ENCODE measurements at places on chromosomes 1 and 21. TPM values are rescaled to one million over a fixed set of nuclear protein-coding genes. Genes with fewer than 3 reads are reported as not detected.

- DNase-seq = no peak
These were observed 9.1 kb downstream of the IBA57 start for GRCh38 chr1:228174482-228175315.

GRCh38 chr1:119139403-119139802 lies 1.1 kb downstream of the WARS2 start:
- DNase-seq = peak; percentile 8

DNA sequence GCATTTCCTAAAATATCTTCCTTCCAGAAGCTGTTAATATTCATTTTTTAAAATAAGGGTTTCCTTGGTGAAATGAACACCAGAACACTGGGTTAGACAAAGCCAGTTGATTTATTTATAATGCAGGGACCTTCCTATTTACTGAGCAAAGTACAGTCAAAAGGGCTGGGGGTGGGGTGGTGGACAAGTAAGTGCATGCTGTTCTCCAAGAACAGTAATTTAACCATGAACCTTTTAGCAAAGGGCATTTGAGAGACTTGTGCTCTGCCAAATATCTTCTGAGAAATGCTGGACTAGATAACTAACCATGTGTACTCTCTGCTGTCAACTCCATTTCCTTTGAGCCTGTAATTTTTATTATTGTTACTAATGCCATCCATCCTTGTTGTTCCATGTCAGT lies 100.2 kb downstream of the OMA1 start:
- DNase-seq = no peak

GRCh38 chr1:207885129-207886032 lies 25.5 kb downstream of the CD34 start:
- DNase-seq = peak; percentile 92

DNA sequence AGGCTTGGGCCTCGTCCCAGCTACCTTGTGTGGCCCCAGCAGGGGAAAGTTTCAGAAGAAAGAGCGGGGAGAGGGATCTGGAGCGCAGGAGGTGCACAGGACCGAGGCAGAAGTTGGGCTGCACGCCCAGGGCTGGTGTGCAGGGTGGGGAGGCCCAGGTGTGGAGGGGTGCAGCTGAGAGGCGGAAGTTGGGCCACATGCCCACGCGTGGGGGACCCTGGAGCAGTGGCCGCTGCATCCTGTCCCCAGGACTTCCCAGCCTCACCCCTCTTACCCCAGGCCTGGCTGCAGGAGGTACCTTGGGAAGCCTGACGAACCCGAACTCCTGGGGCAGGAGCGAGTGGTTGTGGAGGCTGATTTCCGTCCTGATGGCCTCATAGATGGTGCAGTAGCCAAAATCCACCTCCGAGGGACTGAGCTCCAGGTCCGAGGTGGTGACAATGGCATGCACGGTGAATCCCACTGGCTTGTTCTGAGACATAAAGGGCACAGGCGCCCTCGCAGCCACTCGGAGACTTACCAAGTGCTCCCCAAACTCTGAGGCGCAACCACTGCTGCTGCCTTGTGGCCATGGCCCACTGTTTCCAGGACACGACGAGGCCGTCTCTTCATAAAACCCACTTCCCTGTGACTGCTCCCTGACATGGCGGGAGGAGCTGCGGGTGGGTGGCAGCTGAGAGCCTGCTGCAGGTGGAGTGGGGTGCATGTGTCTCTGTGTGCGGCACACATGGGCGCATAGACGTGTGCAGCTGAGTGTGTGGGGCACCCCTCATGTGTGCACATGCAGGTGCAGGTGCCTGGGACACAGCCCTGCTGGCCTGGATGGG lies 20.4 kb upstream of the TMEM52 start:
- peak; percentile 2 for DNase-seq

DNA sequence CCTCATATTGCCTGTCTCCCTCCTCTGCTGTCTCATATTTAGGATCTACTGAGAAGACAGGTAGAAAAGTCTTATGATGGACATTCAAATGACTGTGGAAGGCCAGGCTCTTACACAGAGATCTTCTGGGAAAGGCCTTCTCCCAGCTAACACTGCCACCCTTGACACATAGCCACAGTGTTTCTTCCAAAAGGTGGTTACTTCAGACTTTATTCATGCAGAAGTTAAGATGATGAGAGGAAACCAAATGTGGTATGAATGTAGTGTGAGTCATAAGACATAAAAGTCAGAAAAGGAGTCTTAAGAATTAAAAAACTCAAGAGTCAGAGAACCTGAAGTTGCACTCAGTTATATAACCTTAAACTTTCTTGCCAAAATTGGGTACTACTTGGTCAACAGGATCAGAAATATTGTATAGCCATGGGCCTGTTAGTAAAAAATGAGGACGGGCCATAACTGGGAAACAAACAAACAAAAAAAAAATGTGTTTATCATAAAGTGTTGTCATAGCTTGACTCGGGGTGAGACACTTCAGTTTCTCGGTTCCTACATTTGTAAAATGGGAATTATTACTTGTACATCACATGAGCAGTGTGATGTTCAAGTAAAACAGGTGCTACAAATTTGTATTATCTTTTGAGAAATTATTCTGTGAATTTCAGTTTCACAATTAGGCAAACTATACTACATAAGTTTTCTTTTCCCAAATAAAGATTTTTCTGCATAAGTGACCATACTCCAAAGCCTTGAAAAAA lies 1.2 kb upstream of the DENND1B start:
- no peak for DNase-seq

GRCh38 chr1:25550683-25551310 lies 7.4 kb downstream of the LDLRAP1 start:
- DNase-seq = no peak

GRCh38 chr1:207983044-207983635 lies 72.2 kb upstream of the CD34 start:
- no peak for DNase-seq

- no peak for DNase-seq
These were observed 97.7 kb downstream of the TMEM53 start for GRCh38 chr1:44576456-44577150.

- no peak for DNase-seq
These were observed 17.2 kb downstream of the PODN start for GRCh38 chr1:53079251-53079650.

GRCh38 chr1:37851262-37851661 lies 8.1 kb downstream of the MTF1 start:
- no peak for DNase-seq

GRCh38 chr21:37240978-37241377 lies 26.2 kb downstream of the VPS26C start:
- no peak for DNase-seq

DNA sequence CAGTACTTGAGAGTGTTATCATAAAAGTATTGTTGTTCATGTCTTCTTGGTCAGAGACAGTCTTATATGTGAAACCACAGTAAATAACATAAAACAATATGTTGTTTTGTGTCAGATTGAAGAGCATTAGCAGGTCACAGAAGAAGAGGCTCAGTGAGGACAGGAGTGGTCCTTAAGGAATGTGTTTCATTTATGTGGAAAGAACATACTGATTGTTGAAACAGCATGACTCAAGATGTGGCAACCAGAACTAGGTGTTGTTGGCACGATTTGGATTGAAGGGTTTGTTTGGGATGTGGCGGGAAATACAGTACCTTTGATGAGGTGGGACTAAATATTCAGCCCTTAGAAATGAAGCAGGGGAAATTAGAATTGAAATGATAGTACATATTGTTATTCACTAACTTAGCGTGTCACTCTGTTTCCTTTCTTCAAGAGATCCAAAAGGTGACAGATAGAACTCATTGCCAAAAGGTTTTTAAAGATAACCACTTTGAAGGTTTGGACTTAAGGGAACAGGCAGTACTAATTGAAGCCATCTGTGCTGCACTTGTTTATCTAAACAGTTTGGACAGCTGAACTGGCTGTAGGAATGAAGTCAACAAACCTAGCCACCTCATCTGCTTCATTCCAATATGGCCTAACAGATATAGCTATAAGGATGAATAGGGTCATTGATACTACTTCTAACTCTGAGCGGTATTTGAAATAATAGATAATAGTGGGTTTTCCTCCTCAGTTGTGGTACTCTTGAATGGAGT lies 14.4 kb downstream of the RALGPS2 start:
- DNase-seq = no peak

DNA sequence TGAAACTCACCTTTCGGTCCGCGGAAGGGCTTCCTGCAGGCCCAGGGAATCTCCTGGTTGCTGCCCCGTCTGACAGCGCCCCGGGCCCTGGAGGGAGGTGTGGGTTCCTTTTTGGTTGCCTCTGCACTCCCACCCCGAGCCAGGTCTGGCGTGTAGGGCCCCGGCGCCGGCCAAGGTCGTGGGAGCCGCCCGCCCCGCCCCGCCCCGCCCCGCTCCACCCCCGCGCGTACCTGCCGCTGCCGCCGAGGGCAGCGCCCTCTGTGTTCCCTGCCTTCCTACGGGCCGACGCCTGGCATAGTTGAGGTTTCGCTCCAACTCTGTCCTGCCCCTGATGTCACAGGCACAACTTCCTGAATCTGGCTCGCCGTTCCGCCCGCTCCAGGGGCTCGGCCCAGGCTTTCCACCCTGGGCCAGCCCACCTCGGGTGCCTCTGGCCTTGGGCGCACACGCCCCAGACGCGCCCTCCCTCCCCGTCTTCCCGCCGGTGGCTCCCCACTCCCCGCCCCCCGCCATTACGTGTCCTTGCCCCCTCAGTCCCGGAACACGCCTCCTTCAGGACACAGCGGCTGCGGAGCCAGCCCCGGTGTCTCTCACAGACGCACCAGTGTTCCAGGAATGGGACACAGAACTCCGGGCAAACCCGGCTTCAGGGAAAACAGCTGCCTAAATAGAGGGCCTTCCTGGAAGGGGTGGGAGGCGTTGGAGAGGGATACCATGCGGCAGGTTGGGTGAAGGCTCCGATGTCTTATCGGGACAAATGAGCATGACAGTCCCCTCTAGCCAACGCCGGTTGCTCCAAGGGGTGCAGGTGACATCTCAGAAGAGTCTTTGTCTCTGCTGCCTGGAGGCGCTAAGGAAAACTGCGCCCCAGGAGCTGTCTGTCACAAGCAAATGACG lies at the start of gene KIAA0040:
KIAA0040 (minus strand) TSS at position 147 of the 897 bp plus-strand sequence. CDS start 31,763 bp downstream, outside the sequence.
- DNase-seq = peak; percentile 89

The SH3BGR gene
- polyA plus RNA-seq = 2.5 TPM

The CELSR2 gene
- 3.3 TPM for polyA plus RNA-seq

The OR2C3 gene
- not detected for polyA plus RNA-seq

The NIT1 gene
- polyA plus RNA-seq = 48.9 TPM

The SLAMF9 gene
- polyA plus RNA-seq = not detected

The C1orf87 gene
- polyA plus RNA-seq = not detected

The SPRR1B gene
- not detected for polyA plus RNA-seq

The ITGB2 gene
- polyA plus RNA-seq = 4.2 TPM

All from hepatocyte (in vitro differentiated cells).